T-cell (primary cell): ENCODE measurements at places on chromosomes 3 and 15.

DNA sequence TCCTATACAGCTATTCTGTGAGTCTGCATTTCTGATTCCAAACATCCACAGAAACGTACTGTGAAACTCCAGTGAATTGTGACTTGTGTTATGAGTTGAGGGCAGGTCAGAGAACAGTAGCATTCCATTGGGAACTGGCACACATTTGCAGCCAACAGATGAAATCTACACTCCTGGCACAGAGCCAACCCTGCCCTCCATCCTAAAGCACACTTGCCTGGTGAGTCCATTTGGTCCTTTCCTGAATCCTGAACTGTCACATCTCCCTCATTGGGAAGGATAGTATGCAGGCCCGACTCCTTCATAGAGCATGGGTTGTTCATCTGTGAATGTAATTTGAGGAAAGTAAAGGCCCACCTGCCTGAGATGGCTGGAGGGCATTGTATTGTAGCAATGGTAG lies 314.3 kb upstream of the RASGRP1 start:
- H3K36me3 ChIP-seq, result no peaks in the 10 kb centered on the region
- H3K4me3 ChIP-seq, result no peak overlapping the region
- no peaks in the 10 kb centered on the region for H3K4me1 ChIP-seq

- DNase-seq, result no peak
- no peaks in the 10 kb centered on the region for H3K36me3 ChIP-seq
- peaks cover 40% of the 10 kb centered on the region for H3K27me3 ChIP-seq
- no peak overlapping the region for H3K27ac ChIP-seq
Measured at GRCh38 chr3:127204841-127205582, 12.1 kb downstream of the PRR23E start.

DNA sequence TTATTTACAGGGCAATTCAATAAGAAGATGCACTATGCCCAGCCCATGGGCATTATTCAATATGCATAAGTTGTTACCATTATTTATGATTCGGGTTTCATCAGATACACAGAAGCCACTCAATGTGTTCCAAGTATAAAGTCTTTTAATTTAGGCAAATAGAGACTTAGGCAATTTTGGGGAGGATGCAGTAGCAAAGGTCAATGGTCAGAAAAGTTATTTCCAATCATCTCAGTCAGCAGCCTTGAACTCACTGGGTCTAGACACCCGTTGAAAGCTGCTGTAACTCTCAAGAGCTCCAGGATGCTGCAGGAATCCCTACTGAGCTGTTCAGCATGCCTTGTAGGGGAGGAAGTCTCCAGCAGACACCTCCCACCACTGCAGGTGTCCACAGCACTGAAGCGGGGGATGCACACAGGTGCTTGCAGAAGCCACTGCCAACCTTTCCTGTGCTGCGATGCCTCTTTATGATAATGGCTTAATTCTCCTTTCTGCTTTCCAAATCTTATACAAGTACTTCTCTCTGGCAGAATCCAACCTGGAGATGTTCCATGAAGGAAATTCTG lies 155.0 kb upstream of the SUCLG2 start:
- H3K27me3 ChIP-seq, result peaks cover 10% of the 10 kb centered on the region
- H3K4me1 ChIP-seq, result no peaks in the 10 kb centered on the region

DNA sequence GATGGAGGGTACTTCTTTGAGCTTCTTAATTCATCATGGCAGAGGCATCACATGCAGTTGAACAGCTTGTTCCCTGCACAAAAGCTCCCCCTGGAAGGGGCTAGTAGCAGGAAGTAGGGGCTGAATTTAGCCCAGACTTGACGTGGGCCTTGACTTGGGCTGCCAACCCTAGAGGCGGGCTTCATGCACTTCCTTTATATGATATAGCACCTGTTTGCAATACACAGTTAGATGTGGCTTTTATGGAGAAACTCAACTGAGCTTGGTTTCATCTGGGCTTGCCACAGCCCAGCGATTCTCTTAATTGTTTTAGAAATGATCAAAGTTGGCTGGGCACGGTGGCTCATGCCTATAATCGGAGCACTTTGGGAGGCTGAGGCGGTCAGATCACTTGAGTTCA lies 33.7 kb upstream of the ADGRG7 start:
- H3K27ac ChIP-seq, result no peak overlapping the region
- H3K4me3 ChIP-seq, result no peak overlapping the region
- no peaks in the 10 kb centered on the region for H3K27me3 ChIP-seq

GRCh38 chr3:197896421-197896820 lies 53.6 kb upstream of the RPL35A start:
- no peak for DNase-seq
- no peaks in the 10 kb centered on the region for H3K36me3 ChIP-seq
- H3K27ac ChIP-seq, result no peak overlapping the region
- H3K27me3 ChIP-seq, result no peaks in the 10 kb centered on the region
- H3K4me3 ChIP-seq, result no peak overlapping the region

- H3K4me1 ChIP-seq, result no peaks in the 10 kb centered on the region
- no peak for DNase-seq
- no peaks in the 10 kb centered on the region for H3K27me3 ChIP-seq
- no peak overlapping the region for H3K27ac ChIP-seq
Measured at GRCh38 chr3:13215940-13216546, 142.8 kb upstream of the IQSEC1 start.

DNA sequence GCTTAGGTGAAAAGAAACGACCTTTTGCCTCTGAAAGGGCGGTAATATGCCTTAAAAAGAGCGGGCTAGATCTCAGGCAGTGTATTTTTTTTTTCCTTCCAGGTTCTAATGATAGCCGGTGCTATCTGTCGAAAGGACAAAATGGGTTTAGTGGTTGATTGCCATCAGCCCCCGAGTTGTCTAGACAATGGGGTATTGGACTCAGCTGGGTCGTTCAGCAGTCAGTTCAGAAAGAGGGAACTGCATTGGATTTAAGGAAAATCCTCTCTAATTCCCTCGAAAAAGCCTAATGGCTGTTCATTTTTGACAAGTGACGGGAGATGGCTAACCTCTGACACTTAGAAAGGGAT lies 728 bp downstream of the EIF2B5 start:
- peak overlapping the region; percentile 75 for H3K27ac ChIP-seq
- peaks cover 4% of the 10 kb centered on the region for H3K36me3 ChIP-seq
- H3K4me3 ChIP-seq, result peak overlapping the region; percentile 99

DNA sequence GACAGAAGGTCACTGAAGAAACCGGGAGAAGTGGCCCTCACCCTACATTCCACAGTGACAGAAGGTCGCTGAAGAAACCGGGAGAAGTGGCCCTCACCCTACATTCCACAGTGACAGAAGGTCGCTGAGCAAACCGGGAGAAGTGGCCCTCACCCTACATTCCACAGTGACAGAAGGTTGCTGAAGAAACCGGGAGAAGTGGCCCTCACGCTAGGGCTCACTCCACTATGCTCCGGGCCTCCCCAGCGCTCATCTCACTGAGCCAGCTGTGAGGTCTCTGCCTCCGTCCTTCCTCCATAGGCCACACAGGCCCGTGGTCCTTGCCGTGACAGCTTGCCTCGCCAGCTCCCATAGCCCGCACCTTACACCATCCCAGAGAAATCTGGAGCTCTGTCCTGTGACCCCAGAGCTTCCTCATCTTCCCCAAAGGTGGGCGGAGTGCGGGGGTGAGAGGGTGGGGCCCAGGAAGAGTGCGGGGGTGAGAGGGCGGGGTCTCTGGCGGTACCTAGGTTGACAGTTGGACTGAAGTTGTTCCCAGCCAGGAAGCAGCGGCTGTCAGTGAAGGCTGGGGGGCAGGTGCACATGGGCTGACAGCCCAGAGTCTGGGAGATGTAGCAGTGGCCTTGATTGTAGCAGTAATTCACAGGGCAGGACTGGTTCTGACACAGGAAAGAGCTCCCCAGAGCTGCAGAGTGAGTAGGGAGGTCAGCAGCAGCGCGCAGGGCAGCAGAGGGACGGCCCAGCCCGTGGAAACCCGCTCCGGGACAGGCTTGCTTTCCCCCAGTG lies 32.0 kb downstream of the MUC20 start:
- H3K4me3 ChIP-seq, result no peak overlapping the region
- no peaks in the 10 kb centered on the region for H3K4me1 ChIP-seq
- H3K27ac ChIP-seq, result no peak overlapping the region
- no peaks in the 10 kb centered on the region for H3K27me3 ChIP-seq
- H3K36me3 ChIP-seq, result no peaks in the 10 kb centered on the region

DNA sequence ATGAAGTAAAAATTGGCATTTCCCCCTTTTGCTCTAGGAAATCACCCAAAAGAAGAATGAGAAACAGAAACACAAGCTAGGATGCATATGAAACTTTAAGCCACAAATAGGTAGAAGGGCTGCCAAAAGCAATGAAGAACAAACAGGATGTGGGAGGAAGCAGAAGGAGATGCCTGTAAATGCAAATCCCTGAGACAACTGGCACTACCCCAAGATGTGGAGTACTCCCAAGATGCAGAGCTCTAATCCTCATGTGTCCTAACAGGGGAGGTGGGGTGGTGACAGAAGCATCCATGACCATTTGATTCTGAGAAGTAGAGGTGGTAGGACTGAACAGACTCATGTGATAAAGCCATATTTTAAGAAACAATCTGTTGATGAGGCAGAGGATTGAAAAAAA lies 31.9 kb upstream of the ZNF280D start:
- no peaks in the 10 kb centered on the region for H3K36me3 ChIP-seq
- no peak overlapping the region for H3K4me3 ChIP-seq
- DNase-seq, result no peak
- H3K27ac ChIP-seq, result no peak overlapping the region
- H3K4me1 ChIP-seq, result no peaks in the 10 kb centered on the region
- H3K27me3 ChIP-seq, result no peaks in the 10 kb centered on the region

GRCh38 chr15:74799856-74800558 lies 12.6 kb upstream of the LMAN1L start:
- H3K4me1 ChIP-seq, result peaks cover 32% of the 10 kb centered on the region
- H3K36me3 ChIP-seq, result peaks cover 82% of the 10 kb centered on the region
- no peaks in the 10 kb centered on the region for H3K27me3 ChIP-seq
- DNase-seq, result peak; percentile 86

- peaks cover 2% of the 10 kb centered on the region for H3K4me1 ChIP-seq
- no peaks in the 10 kb centered on the region for H3K27me3 ChIP-seq
- H3K36me3 ChIP-seq, result no peaks in the 10 kb centered on the region
- DNase-seq, result no peak
Measured at GRCh38 chr3:120762615-120763014, 20.1 kb downstream of the GTF2E1 start.

DNA sequence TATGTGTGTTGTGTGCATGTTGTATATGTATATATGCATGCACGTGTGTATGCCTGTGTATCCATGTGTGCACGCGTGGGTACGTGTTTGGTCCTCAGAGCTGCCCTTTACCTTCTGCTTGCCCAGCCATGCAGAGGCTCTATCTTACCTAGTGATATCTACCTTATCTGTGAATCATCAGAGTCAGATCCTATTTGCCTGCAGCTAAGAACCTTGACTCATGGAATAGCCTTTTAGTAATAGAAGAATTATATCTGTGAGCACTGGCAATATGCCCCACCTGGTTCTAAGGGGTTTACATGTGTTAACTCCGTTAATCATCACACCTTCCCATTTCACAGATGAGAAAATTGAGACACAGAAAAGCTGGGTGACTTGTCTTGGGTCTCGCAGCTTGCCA lies 11.0 kb downstream of the PGPEP1L start:
- no peaks in the 10 kb centered on the region for H3K36me3 ChIP-seq
- DNase-seq, result no peak
- no peak overlapping the region for H3K27ac ChIP-seq
- H3K4me1 ChIP-seq, result no peaks in the 10 kb centered on the region

GRCh38 chr15:67134067-67134838 lies 68.9 kb downstream of the SMAD3 start:
- H3K4me3 ChIP-seq, result peak overlapping the region; percentile 33
- no peaks in the 10 kb centered on the region for H3K36me3 ChIP-seq
- H3K27me3 ChIP-seq, result no peaks in the 10 kb centered on the region
- DNase-seq, result peak; percentile 68

GRCh38 chr15:44705986-44706385 lies 5.1 kb downstream of the PATL2 start:
- no peak overlapping the region for H3K27ac ChIP-seq
- no peak for DNase-seq
- no peak overlapping the region for H3K4me3 ChIP-seq
- peaks cover 14% of the 10 kb centered on the region for H3K4me1 ChIP-seq
- H3K36me3 ChIP-seq, result peaks cover 10% of the 10 kb centered on the region

DNA sequence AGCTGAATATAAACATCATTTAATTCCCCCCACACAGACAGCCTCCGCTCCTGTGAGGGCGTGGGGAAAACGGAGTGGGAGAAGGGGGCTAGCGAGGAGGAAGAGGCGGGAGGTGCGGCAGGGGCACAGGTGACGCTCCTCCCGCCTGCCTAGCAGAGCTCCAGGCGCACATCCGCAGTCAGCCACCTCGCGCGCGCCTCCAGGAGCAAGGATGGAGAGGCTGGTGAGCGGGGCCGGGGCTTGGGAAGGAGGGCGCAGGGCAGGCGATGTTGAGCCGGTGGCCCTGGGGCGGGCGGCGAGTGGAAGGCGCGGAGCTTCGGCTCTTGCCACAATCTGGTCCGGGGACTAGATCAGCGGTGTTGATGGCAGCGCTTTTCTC lies at the start of gene CD200:
CD200 (plus strand) TSS at position 155 of the 379 bp plus-strand sequence; CDS start at position 212, 57 bp downstream.
- H3K36me3 ChIP-seq, result no peaks in the 10 kb centered on the region
- peaks cover 5% of the 10 kb centered on the region for H3K4me1 ChIP-seq
- H3K4me3 ChIP-seq, result peak within 1 kb of the TSS; percentile 66
- DNase-seq, result peak; percentile 20

GRCh38 chr15:31442699-31443111 lies 116.1 kb downstream of the KLF13 start:
- H3K4me1 ChIP-seq, result peaks cover 45% of the 10 kb centered on the region
- no peak overlapping the region for H3K4me3 ChIP-seq
- no peaks in the 10 kb centered on the region for H3K36me3 ChIP-seq
- H3K27ac ChIP-seq, result no peak overlapping the region

- no peaks in the 10 kb centered on the region for H3K27me3 ChIP-seq
- no peak overlapping the region for H3K27ac ChIP-seq
- no peak overlapping the region for H3K4me3 ChIP-seq
- no peaks in the 10 kb centered on the region for H3K4me1 ChIP-seq
- DNase-seq, result no peak
Measured at GRCh38 chr3:187448674-187449073, 80.5 kb downstream of the RTP4 start.

DNA sequence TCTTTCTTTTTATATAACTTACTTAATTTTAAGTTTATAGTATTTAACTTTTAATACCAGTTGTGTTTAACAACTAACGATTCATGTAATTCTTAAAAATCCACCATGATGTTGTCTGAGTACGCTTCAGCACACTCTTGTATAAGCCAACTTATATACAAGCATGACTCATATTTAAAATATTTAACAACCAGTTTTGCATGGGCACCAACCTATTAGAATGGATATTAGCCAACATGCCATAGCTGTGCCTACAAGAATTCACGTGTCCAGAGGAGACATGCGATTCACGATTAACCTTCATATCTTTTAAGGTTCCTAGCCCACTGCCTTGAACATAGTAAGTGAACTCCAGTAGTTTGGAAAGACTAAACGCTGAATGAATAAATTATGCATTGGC lies 1023.2 kb downstream of the TBL1XR1 start:
- H3K4me3 ChIP-seq, result no peak overlapping the region
- no peak for DNase-seq
